Panc1 (cell line): ENCODE measurements at places on chromosomes 2 and 18. TPM values are rescaled to one million over a fixed set of nuclear protein-coding genes. Genes with fewer than 3 reads are reported as not detected.

DNA sequence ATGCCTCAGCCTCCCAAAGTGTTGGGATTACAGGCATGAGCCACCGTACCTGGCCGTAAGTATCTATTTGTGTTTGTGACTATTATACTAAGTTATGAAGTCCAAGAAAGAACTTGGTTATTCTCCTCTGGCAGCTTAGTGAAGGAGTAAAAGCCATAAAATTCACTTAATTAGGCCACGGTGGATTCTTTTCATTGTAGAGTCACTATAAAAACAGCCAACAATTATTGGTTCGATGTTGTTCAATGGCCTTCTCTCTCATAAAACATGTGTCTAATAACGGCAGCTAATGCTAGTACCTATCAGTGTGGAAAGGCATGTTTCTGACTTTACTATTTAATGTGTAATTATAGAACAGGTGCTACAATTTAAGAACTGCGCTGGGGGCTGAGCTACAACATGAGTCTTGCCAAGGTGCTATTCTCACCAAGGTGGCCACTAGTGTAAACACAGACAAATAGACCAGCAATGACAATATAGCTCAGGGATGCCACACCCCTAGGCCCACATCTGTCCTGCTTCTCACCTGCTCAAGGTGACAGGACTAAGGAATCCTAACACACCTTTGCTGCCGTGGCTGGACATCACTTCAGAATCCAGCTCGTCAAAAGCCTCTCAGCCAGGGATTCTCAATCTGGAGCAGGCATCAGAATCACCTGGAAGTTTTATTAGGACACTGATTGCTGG is 17.2 kb downstream of the ATP8B1 start:
- H3K4me1 ChIP-seq, result peaks cover 28% of the 10 kb centered on the region
- no peak overlapping the region; the same call in 1 of the 2 replicates for H3K27ac ChIP-seq
- H3K27me3 ChIP-seq, result no peaks in the 10 kb centered on the region
- no peak overlapping the region for H3K4me3 ChIP-seq

DNA sequence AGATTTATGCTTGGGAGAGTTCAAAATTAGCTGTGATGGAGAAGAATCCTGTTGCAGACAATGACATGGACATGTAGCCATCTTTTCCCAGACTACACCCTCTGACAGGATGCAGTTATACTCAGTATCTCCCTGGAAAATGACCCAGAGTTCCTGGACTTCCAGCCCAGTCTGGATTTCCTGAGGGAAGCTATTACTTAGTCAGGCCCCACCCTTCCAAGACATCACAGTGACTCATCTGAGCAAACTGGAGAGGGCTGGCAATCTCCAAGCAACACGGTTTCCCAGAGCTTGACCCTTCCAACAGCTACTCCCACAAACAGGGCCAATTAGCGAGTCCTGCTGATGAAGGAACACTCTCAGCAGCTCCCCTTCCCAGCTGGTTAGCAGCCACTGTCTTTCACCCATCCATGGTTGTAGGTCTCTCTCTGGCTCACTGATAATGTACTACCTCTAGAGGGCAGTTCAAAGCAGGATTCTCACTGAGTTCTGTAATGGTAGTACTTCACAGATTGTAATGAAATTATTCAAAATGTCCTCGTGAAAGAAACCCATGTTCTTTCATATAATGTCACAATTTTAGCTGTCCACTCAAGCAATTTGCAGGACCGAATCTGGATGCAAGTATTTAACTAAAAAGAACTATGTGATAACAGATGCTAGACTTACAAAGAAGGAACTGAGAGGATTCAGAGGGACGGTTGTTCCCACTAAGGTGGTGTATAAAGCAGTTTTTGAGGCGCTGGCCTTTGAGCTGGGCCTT is 110.2 kb downstream of the MDH1 start:
- no peak overlapping the region for H3K27ac ChIP-seq
- H3K27me3 ChIP-seq, result no peaks in the 10 kb centered on the region; the same call in 1 of the 2 replicates
- no peaks in the 10 kb centered on the region for H3K36me3 ChIP-seq
- H3K4me1 ChIP-seq, result no peaks in the 10 kb centered on the region
- DNase-seq, result peak; percentile 65

Gene ARHGEF33
- 0.41 TPM for total RNA-seq

- H3K27me3 ChIP-seq, result no peaks in the 10 kb centered on the region; the same call in 1 of the 2 replicates
- DNase-seq, result no peak
- H3K4me1 ChIP-seq, result no peaks in the 10 kb centered on the region
- no peak overlapping the region for H3K4me3 ChIP-seq
These were observed 177.2 kb downstream of the BCL11A start for GRCh38 chr2:60376252-60376651.

Gene B4GALT6
- 36.3 TPM for total RNA-seq

Gene CAB39
- 39.9 TPM for total RNA-seq
